Activated CD4-positive, alpha-beta T cell treated with anti-CD3 and anti-CD28 coated beads, Interleukin-2, amount 10 ng/mL, durations not matched to agents 24 days and 14 days (primary cell): ENCODE measurements at places on chromosomes 4 and X. TPM values are rescaled to one million over a fixed set of nuclear protein-coding genes. Genes with fewer than 3 reads are reported as not detected.

- no peak overlapping the region for H3K4me3 ChIP-seq
- no peaks in the 10 kb centered on the region for H3K36me3 ChIP-seq
- no peak overlapping the region for H3K27ac ChIP-seq
- H3K4me1 ChIP-seq: peaks cover 1% of the 10 kb centered on the region
- no peaks in the 10 kb centered on the region for H3K27me3 ChIP-seq
These were observed 3.6 kb downstream of the DRP2 start for GRCh38 chrX:101223226-101223625.

DNA sequence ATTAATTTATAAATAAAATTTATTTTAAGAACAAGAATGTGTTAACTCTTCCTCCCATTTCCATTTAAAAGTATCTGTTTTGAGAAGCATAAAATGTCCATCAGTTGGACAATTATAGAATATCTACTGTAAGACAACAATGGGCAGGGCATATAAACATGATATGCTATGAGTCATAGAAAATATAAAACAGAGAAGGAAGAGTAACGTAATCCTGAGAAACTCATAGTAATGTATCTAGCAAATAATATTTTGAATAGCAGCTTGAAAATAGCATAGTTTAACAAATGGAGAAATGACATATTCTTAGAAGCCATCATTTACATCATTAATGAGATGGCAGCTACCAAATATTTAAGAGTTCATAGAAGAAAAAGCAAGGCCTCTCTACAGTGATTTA, 820.3 kb upstream of the PCDH10 start:
- no peak overlapping the region for H3K4me3 ChIP-seq
- DNase-seq: no peak
- H3K27ac ChIP-seq: no peak overlapping the region
- no peaks in the 10 kb centered on the region for H3K4me1 ChIP-seq
- no peaks in the 10 kb centered on the region for H3K36me3 ChIP-seq

GRCh38 chr4:162874748-162875147, 291.9 kb downstream of the NAF1 start:
- H3K4me1 ChIP-seq: no peaks in the 10 kb centered on the region
- no peak for DNase-seq
- no peaks in the 10 kb centered on the region for H3K27me3 ChIP-seq
- H3K36me3 ChIP-seq: no peaks in the 10 kb centered on the region
- H3K27ac ChIP-seq: no peak overlapping the region
- H3K4me3 ChIP-seq: no peak overlapping the region

DNA sequence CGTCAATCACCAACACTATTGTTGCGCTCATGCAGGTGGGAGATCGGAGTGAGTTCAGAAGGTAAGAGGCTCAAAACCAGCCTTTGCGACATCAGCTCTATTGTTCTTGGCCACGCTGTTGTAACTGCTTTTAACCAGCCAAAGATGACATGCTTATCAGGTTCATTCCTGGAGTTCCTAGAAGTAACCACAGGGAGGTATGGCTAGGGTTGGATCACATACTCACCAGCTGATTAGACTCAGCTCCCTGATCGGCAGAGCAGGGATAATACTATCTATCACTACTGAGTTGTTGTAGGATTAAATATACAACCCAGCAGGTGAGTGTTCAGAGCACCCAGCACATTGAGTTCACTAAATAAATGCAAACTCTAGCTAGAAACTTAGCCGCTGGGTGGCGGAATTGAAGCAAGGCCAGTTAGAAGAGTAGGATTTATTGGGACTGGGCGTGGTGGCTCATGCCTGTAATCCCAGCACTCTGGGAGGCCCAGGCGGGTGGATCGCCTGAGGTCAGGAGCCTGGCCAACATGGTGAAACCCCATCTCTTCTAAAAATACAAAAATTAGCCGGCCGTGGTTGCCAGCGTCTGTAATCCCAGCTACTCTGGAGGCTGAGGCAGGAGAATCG, 12.4 kb downstream of the SLC34A2 start:
- H3K4me1 ChIP-seq: no peaks in the 10 kb centered on the region
- no peaks in the 10 kb centered on the region for H3K36me3 ChIP-seq
- no peak overlapping the region for H3K4me3 ChIP-seq
- no peak overlapping the region for H3K27ac ChIP-seq

- H3K36me3 ChIP-seq: no peaks in the 10 kb centered on the region
- peaks cover 12% of the 10 kb centered on the region for H3K4me1 ChIP-seq
- no peak overlapping the region for H3K27ac ChIP-seq
- H3K4me3 ChIP-seq: no peak overlapping the region
- no peak for DNase-seq
These were observed 39.4 kb downstream of the PPP3CA start for GRCh38 chr4:101307899-101308298.

- no peaks in the 10 kb centered on the region for H3K4me1 ChIP-seq
- H3K36me3 ChIP-seq: no peaks in the 10 kb centered on the region
- no peak overlapping the region for H3K4me3 ChIP-seq
- DNase-seq: no peak
- H3K27me3 ChIP-seq: no peaks in the 10 kb centered on the region
- no peak overlapping the region for H3K27ac ChIP-seq
These were observed 74.2 kb downstream of the LIMCH1 start for GRCh38 chr4:41611881-41612871.

DNA sequence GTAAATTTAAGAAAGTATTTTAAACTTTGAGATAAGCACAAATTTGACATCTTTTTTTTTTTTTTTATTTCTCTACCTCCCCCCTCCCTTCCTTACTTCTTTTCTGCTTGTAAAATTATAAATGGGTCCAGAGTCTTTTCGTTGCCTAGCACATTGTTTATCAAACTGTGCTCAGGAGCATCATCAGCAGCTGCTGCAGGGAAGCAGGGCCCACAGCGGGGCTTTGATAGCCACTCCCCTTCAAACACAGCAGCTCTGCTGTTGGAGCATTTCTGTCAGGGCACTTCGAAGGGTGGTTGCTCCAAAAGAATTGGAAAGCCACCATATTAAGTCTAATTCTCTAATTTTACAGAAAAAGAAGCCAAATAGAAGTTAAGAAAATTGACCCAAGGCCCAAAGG, 588.3 kb downstream of the SPRY1 start:
- H3K27me3 ChIP-seq: no peaks in the 10 kb centered on the region
- no peaks in the 10 kb centered on the region for H3K4me1 ChIP-seq
- H3K27ac ChIP-seq: no peak overlapping the region
- no peaks in the 10 kb centered on the region for H3K36me3 ChIP-seq
- DNase-seq: no peak
- H3K4me3 ChIP-seq: no peak overlapping the region

DNA sequence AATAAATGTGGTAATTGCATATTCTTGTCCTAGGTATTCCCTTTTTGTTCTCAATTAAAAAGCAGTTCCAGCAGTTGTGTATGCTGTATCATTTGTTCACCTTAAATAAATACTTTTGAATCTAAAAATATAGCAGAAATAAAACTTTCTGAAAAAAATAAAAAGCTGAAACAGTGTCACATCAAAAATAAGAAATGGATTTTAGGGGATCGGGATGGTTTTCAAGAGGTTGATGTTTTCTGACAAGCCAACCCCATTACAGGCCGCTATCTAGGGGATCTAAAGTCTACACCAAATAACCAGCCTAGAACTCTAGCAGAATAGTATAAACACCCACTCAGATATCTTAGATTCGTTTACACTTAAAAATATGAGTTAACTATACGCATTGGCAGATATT, 95.4 kb upstream of the MAML3 start:
- peaks cover 23% of the 10 kb centered on the region for H3K4me1 ChIP-seq
- H3K36me3 ChIP-seq: no peaks in the 10 kb centered on the region
- no peak overlapping the region for H3K27ac ChIP-seq
- H3K4me3 ChIP-seq: no peak overlapping the region
- H3K27me3 ChIP-seq: peaks cover 14% of the 10 kb centered on the region

DNA sequence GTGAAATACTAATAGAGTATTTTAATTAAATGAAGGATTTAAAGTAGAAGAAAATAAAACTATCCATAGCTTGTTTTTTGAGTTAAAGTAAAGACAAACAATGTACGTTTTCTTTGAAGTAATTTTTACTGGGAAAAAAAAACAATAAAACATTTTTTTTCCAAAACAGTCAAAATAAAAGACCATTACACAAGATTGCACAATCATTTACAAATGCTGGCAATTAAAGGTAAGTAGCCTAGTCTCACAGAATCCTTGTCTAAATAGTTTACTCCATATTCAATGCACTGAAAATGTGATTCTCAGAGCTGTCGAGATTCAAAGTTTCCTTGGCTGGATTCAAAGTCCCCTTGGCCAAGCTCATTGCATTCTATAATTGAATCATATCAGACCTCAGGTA, 21.2 kb downstream of the C4orf54 start:
- no peaks in the 10 kb centered on the region for H3K36me3 ChIP-seq
- H3K4me3 ChIP-seq: no peak overlapping the region
- H3K27ac ChIP-seq: no peak overlapping the region
- peaks cover 6% of the 10 kb centered on the region for H3K4me1 ChIP-seq
- peaks cover 23% of the 10 kb centered on the region for H3K27me3 ChIP-seq

DNA sequence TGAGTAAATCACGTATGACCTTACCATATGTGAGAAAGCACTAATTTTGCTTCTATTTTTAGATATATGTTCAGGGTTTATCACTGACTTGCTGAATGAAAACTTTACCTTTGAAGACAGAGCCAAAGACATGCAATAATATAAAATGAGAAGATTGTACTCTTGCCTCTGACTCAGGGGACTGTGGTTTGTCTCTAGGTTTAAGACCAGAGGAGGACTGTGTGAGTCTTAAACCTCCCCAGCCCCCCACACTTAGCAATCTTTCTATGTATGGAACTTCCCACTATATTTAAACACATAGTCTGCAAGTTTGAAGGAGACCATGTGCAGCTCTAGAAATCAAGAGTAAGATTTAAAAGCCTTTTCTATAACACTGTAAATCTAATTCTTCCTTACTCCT, 368.7 kb upstream of the FAM241A start:
- DNase-seq: no peak
- no peaks in the 10 kb centered on the region for H3K4me1 ChIP-seq

DNA sequence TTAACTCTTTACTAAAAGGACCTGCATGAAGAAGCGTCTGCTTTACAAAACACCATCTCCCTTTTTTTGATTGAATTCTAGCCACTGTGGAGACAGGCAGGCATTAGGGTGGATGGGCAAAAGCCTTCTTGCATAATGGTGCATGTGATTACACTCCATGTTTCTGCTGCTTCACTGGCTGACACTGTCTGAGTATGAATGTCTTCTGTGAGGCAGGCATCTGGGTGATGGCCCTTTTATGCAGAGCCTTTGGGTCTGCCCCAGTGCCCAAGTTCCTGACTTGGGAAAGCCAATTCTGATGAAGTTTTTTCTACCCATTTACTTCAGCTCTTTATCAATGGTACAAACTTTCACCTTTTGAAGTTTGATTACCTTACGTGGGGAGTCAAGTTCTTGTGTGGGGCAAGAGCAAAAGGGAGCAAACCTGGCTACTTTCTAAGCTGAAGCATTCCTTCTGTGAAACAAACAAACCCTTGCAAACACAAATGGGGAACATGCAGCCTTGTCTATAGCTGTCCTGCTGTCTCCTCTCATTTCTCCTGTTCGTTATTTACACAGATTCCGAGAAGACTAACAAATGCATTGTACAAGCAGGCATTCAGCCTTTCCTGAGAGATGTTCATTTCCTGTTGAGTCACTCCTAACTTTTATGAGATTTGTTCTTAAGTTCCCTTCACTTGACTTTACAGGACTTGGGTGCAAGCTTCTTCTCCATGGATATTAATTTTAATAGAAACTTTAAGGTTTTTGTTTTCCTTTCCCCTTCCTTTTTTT, 301.9 kb downstream of the TLL1 start:
- H3K4me1 ChIP-seq: no peaks in the 10 kb centered on the region
- DNase-seq: no peak
- H3K4me3 ChIP-seq: no peak overlapping the region
- H3K36me3 ChIP-seq: no peaks in the 10 kb centered on the region

GRCh38 chr4:41160012-41160789, 54.1 kb downstream of the APBB2 start:
- DNase-seq: no peak
- no peaks in the 10 kb centered on the region for H3K4me1 ChIP-seq
- H3K27ac ChIP-seq: no peak overlapping the region
- no peaks in the 10 kb centered on the region for H3K27me3 ChIP-seq
- H3K36me3 ChIP-seq: no peaks in the 10 kb centered on the region
- no peak overlapping the region for H3K4me3 ChIP-seq

GRCh38 chr4:82428969-82429727, 1.1 kb downstream of the HNRNPDL start:
- peak overlapping the region; percentile 99 for H3K27ac ChIP-seq
- peaks cover 69% of the 10 kb centered on the region for H3K36me3 ChIP-seq
- peaks cover 61% of the 10 kb centered on the region for H3K4me1 ChIP-seq
- DNase-seq: peak; percentile 98

- no peaks in the 10 kb centered on the region for H3K4me1 ChIP-seq
- H3K27ac ChIP-seq: no peak overlapping the region
- H3K27me3 ChIP-seq: no peaks in the 10 kb centered on the region
- H3K4me3 ChIP-seq: no peak overlapping the region
These were observed 21.3 kb upstream of the OPHN1 start for GRCh38 chrX:68454476-68455150.

- no peak overlapping the region for H3K4me3 ChIP-seq
- no peaks in the 10 kb centered on the region for H3K27me3 ChIP-seq
- no peak for DNase-seq
- no peak overlapping the region for H3K27ac ChIP-seq
These were observed 404.1 kb downstream of the AFF2 start for GRCh38 chrX:148904421-148905111.

GRCh38 chr4:113785781-113786180, 24.2 kb upstream of the CAMK2D start:
- H3K27me3 ChIP-seq: no peaks in the 10 kb centered on the region
- H3K27ac ChIP-seq: no peak overlapping the region
- no peak for DNase-seq
- H3K4me3 ChIP-seq: no peak overlapping the region

- peaks cover 12% of the 10 kb centered on the region for H3K36me3 ChIP-seq
- no peak for DNase-seq
- no peaks in the 10 kb centered on the region for H3K4me1 ChIP-seq
- H3K4me3 ChIP-seq: no peak overlapping the region
These were observed 100.1 kb upstream of the MAP3K15 start for GRCh38 chrX:19615361-19615910.

DNA sequence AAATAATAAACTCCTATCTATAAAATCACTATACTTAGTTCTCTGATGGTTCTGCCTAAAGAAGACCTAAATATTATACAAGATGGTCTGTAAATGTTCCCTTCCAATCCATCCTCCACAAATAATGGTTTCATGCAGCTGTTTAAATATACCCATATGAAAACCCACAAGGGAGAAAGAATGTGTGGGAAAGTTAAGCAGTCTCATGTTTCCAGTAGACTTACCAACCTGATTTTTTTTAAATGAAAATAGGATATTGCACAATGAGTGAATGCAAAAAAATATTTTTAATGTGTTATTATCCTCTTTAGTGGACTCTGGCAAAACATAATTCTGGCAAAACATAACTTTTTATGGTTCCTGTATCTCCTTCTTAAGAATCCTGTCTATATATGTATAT, 23.3 kb downstream of the CAMK2D start:
- no peaks in the 10 kb centered on the region for H3K27me3 ChIP-seq
- no peak for DNase-seq
- H3K27ac ChIP-seq: no peak overlapping the region
- no peak overlapping the region for H3K4me3 ChIP-seq
- H3K36me3 ChIP-seq: peaks cover 58% of the 10 kb centered on the region
- H3K4me1 ChIP-seq: peaks cover 39% of the 10 kb centered on the region

Gene DMRTC1B
- not detected in 2 replicates for total RNA-seq

Gene RAI2
- 0.14 and 0.16 TPM in 2 replicates for total RNA-seq

Gene SLIT2
- total RNA-seq: 0.07 TPM in 2 replicates

Gene SHISA3
- total RNA-seq: 0.09 and 0.23 TPM in 2 replicates

Gene RHOXF2B
- total RNA-seq: not detected in 2 replicates

Gene CXCL10
- total RNA-seq: 3.4 and 4.3 TPM in 2 replicates

Gene TLR10
- not detected in 2 replicates for total RNA-seq

Gene GPRASP1
- 0.43 and 0.96 TPM in 2 replicates for total RNA-seq

Gene HPGDS
- not detected in 2 replicates for total RNA-seq

Gene TXLNG
- total RNA-seq: 23.4 and 24.4 TPM in 2 replicates

Gene GPR143
- total RNA-seq: not detected in 2 replicates

Gene HNRNPD
- 481 and 492 TPM in 2 replicates for total RNA-seq
